ENCODE measurements at places on chromosomes 13 and 19.

GRCh38 chr19:32416749-32417456 is 11.3 kb downstream of the DPY19L3 start:
- no peak for DNase-seq

DNA sequence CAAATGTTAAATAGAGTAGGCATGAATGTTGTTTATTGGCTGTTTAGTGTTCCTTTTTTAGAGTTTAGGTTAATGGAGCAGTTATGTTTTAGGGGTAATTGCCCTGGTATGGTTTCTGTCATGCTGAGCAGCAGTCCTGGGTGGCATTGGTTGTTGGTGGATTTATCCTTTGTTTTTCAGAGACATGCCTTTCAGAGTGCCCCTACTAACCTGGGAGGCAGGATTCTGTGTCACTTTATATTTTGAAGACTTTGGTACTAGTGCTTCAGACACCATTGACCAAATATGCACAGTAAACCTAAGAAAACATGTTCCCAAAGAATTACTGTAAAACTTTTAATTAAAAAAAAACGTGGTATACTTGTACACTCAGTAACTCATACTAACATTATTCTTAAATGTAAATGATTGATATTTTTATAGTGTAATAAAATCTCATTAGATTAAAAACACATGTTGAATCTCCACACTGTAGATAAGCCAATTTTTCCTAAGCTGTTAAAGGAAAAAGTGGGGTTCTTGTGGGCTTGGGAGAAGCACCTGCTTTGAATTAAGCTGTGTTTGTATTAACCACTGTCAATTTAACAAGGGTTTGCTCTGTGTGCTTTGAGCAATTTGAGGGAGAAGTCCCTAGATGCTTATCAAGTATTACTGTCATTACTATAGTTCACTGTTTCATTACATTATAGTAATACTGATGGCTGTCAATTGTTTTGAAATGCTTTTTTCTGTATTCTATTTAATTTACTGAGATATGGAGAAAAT is 133.2 kb downstream of the LMO7 start:
- DNase-seq, result no peak

GRCh38 chr19:45283443-45284033 is 32.5 kb downstream of the MARK4 start:
- DNase-seq, result no peak

- no peak for DNase-seq
Measured at GRCh38 chr13:20151016-20151415, 9.8 kb downstream of the GJA3 start.

- DNase-seq, result no peak
Measured at GRCh38 chr19:29415507-29415906, 110.3 kb upstream of the VSTM2B start.

- DNase-seq, result no peak
Measured at GRCh38 chr19:39546599-39546998, 6.6 kb upstream of the EID2 start.

Data from neural crest cell (in vitro differentiated cells).